ENCODE measurements at places on chromosomes 4 and X. TPM values are rescaled to one million over a fixed set of nuclear protein-coding genes. Genes with fewer than 3 reads are reported as not detected.

F11 gene
- total RNA-seq: not detected

CFAP299 gene
- total RNA-seq: not detected

GASK1B gene
- total RNA-seq: 44.9 TPM

PRPS1 gene
- 89.5 TPM for total RNA-seq

NUP54 gene
- total RNA-seq: 38.6 TPM

APBB2 gene
- total RNA-seq: 24.3 TPM

RHOXF2 gene
- total RNA-seq: not detected

NPNT gene
- 4.4 TPM for total RNA-seq

TEX13C gene
- not detected for total RNA-seq

COL4A6 gene
- not detected for total RNA-seq

FRMPD3 gene
- total RNA-seq: 0.54 TPM

SYTL5 gene
- not detected for total RNA-seq

DYNLT3 gene
- total RNA-seq: 21.0 TPM

PABPC5 gene
- total RNA-seq: not detected

RBMXL3 gene
- not detected for total RNA-seq

SMIM10 gene
- total RNA-seq: 11.8 TPM

GABRE gene
- 4.0 TPM for total RNA-seq
